ENCODE measurements at places on chromosomes 11 and 22. TPM values are rescaled to one million over a fixed set of nuclear protein-coding genes. Genes with fewer than 3 reads are reported as not detected.
A peak's percentile ranks its signal among the peaks of the same experiment; 100 is the strongest.

GRCh38 chr11:74442636-74443035, 24.7 kb downstream of the KCNE3 start:
- no peak for DNase-seq

- no peak for DNase-seq
Measured at GRCh38 chr11:9953994-9954626, 290.2 kb downstream of the SWAP70 start.

GRCh38 chr22:43704051-43704450, 108.1 kb downstream of the EFCAB6 start:
- DNase-seq = no peak

DNA sequence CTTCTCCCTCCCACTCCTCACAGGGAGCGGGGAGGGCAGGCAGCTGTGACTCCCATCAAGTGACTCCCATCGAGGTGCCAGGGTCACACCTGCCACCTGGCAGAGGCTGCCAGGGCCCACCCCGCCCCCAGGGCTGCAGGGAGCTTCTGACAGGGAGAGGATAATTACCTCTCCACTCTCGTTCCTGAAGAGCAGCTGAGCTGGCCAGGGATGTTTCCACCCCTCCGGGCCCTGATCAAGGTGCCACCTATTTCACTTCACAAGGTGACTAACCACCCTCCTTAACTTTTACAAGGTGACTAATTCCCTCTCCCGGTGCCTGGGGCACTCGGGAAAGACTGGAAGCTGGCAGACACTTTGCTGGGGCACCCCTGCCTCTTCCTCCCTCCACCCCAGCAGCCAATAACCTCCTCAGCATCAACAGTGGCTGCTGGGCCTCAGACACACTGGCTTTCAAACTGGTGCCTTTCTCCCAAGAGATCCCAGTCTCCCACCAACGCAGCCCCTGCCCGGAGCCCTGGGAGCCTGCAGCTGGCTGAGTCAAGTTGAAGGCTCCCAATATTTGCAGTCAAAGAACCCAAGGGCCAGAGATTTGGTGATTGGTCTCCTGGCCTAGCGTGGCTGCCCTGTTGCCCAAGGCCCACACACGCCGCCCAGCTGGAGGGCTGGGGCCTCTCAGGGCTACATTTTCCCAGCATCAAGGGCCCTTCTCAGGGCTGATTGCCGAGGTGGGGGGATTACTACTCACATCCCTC, 22.0 kb upstream of the MYRF start:
- no peak for DNase-seq

DNA sequence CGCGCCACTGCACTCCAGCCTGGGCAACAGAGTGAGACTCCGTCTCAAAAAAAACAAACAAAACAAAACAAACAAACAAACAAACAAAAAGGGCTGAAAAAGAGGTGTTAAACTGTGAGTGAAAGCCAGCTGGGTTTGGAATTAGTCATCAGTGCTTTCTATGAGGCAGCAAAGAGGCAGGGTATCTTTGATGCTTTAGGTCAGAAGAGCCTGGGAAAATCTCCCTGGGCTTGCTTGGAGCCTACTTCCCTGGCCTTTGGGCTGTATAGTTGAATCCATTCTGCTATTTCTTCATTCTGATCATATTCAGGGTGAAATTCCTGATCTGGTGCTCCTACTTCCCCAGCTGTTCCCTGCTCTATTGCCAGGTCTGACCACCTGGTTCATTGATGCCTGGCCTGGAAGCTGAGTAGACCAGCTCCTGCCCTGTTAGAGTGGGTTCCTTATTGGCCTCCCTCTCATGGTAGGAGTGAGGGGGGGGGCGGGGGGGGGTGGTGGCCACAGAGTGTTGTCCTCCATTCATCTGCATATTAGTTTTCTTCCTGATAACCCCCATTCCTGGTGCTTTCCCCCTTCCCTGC, 65.6 kb downstream of the INSC start:
- no peak for DNase-seq

DNA sequence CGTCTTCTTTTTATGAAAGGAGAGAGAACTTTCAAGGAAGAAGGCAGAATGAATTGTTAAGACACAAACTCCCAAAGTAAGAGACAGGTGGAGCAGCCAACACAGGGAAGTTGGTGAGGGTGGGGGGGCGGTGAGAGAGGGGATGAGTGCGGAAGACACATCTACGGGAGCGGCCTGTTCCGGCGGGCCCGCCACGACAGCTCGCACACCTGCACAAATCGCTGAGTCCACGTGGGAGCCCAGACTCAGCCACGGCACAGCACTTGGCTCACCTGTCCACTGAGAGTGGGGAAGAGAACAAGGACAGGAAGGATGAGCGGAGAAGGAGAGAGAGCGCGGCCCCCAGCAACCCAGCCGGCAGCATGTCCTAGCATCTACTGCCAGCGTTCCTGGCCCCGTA, 331.1 kb downstream of the CADM1 start:
- no peak for DNase-seq

GRCh38 chr22:43627485-43628213, 184.5 kb downstream of the EFCAB6 start:
- DNase-seq = no peak

DNA sequence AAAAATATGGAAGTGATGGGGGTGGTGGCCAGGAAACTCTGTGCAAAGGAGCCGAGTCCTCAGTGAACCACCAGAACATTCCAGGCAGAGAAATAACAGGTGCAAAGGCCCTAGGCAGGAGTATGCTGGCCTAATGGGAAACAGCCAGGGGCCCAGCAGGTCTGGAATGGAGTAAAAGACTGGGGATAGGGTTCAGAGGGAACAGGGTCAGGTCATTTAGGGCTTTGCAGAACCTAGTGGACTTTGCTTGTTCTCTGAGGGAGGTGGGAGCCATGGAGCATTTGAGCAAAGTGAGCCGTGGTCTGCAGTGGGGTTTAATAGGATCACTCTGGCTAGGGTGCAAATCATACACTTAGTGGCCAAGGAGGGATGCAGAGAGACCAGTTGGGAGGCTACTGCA, 8.7 kb downstream of the CRYBB3 start:
- no peak for DNase-seq

DNA sequence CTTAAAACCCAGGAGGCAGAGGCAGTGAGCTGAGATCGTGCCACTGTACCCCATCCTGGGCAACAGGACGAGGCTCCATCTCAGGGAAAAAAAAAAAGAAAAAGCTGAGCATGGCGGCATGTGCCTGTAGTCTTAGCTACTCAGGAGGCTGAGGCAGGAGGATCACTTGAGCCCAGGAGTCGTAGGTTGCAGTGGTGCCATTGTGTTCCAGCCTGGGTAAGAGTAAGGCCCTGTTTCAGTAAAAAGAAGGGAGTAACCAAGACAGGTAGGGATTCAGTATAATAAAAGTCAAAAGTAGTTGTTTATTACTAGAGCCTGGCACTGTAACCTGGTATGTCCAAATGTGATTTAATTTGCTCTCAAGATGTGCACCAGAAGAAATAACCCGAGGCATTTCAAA, 8.1 kb upstream of the RAB30 start:
- no peak for DNase-seq

GRCh38 chr22:27329966-27330645, 471.4 kb downstream of the MN1 start:
- no peak for DNase-seq

DNA sequence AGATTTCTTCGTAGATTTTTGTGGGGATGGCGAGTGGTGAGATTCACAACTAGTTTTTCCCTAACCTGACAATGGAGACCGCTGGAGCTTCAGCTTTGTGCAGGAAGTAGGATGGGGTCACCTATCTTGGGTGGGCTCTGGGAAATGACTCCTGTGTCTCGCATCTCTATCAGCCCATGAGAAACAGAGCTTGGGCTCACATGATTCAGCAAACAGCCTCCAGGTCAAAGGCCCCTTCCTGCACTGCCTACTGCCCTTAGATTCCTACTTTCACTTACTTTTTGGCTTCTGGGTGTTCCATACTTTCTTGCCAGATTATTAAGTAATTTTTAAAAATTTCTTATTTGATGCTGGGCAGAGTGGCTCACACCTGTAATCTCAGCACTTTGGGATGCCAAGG, 26.3 kb downstream of the C11orf96 start:
- no peak for DNase-seq

DNA sequence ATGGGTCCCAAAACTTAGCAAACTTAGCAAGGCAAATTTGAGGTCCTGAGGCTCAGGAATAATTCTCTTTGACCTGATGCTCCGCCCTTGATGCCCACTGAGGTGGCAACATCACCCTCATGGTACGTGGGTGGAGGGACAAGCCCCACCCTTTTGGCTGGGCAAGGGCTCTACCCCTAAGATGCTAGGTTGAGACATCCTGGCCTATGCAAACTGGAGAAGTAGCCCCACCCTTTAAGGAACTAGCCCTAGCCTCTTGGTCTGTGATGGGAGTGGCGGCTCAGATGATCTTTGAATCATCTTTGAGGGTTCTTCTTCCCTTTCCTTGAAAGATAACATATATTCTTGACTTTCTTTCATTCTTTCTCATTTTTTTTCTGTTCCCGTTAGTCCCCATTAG, 32.9 kb downstream of the CABIN1 start:
- DNase-seq = no peak

DNA sequence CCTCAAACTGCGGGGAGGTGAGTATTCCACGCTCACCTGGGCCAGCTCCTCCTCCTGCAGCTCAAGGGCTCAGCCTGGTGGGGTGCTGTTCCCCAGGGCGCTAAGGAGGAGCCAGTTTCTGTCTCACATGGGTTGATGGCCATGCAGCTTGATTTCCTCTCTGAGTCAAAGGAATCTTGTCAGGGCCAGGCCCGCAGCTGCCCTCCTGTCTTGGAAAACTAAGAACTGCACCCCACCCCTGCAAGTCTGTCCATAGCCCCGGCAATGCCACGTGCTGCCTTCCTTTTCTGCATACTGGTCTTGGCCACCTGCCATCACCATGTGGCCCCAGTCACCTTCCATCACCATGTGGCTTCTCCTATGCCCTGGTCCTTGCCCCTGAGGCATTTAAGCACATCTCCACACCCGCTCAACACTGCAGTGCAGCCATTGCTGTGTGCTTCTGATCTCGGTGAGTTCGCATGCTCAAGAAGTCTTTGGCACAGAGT, 35.2 kb upstream of the CLDN5 start:
- DNase-seq = no peak

DNA sequence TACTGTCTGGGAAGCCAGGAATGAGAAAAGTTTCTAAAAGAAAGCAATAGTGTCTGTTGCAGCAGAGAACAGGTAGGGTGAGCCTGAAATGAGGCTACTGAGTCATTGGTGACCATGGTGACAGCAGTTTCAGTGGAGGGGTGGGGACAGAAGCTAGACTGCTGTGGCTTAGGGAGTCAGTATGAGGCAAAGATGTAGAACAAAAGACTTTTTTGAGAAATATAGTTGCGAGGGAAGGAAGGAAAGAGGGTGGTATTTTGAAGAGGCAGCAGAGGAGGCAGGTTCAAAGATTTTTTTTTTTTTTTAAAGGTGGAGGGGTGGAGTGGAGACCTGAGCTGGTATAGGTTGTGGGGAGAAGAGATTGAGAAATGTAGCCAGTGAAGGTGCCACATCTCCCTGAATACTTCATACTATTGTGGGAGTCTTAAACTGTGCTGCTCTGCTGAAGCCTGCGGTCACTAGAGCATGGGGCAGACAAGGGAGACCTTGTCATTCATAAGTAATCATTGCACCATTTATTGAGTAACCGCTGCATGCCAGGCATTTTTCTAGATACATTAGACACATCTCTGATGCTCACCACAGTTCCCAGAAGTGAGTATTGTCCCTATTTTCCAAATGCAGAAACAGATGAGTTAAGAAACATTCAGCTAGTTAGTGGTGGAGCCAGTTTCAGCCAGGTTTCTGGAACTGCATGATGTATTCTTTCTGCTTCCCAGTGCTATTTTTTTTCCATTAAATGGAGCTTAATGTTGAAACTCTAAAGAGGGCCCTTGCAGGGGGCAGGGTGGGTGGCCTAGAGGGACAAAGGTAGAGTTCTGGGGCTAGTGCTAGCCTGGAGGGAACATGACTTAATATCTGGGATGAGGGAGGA, 49.9 kb downstream of the STIM1 start:
- no peak for DNase-seq

GRCh38 chr11:68923614-68924013, 19.9 kb downstream of the IGHMBP2 start:
- no peak for DNase-seq

- no peak for DNase-seq
Measured at GRCh38 chr11:126525216-126525615, 169.7 kb downstream of the ST3GAL4 start.

- peak; percentile 52 for DNase-seq
Measured at GRCh38 chr11:1763796-1764661, at the start of gene CTSD. CTSD (minus strand) TSS chr11:1763927; CDS start chr11:1763859, 68 bp downstream.

- no peak for DNase-seq
Measured at GRCh38 chr11:66915046-66915832, 42.9 kb downstream of the PC start.

DNA sequence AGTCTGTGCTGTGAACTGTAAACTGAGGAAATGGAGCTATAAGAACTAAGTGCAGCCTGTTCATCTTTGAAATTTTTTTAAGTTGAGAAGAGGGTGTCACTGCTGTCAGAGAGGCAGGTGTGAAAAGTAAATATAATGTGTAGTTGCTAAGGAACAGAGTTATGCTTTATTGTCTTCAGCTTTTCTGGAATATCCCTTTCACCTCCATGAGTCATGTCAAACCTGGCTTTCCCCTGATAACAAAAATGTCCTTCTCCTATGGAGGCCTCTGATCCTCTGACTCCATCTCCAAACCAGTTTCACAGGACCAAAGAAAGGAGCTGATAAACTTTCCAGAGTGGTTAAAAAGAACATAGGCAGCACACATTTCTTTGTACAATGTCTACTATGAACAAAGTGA, 12.8 kb upstream of the MUC15 start:
- no peak for DNase-seq

DNA sequence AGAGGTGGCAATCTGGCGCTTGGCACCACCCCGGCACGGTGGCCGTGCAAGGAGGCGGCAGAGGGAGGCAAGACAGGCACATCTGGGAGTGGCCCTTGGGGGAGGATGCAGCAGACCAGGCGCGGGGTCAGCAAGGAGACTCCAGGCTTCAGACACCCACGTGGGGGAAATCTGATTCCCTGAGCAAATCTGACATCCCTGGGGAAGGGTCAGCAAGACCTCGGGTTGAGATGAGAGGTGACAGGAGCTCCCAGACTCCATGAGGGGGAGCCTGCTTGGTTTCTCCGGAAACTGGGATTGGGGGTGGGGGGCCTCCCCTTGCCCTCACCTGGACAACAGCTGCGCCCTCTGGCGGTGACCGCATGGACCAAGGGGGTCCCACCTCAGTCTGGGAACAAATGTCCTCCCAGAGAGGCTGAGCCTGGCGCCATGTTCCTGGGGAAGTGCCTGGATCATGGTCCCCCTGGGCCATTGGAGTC, 4.0 kb upstream of the RCOR2 start:
- no peak for DNase-seq

- no peak for DNase-seq
Measured at GRCh38 chr11:48043991-48044512, 63.7 kb downstream of the PTPRJ start.

- no peak for DNase-seq
Measured at GRCh38 chr22:33570110-33570509, 350.2 kb downstream of the LARGE1 start.

The RIBC2 gene
- polyA plus RNA-seq = 7.4 TPM

The ASPHD2 gene
- 4.5 TPM for polyA plus RNA-seq

The DGAT2 gene
- polyA plus RNA-seq = 5.3 TPM

The NOX4 gene
- polyA plus RNA-seq = 59.2 TPM

The GALR3 gene
- polyA plus RNA-seq = not detected

The UPK3A gene
- 2.7 TPM for polyA plus RNA-seq

The HMOX1 gene
- 41.4 TPM for polyA plus RNA-seq
